LNCaP clone FGC (cell line): ENCODE measurements at places on chromosomes 16 and 17.

GRCh38 chr17:50149417-50150353 is 792 bp downstream of the PPP1R9B start:
- no peak for DNase-seq

GRCh38 chr16:1681032-1681431 is 3.0 kb downstream of the JPT2 start:
- no peak for DNase-seq

- DNase-seq = no peak
These were observed 62.9 kb downstream of the MAP2K6 start for GRCh38 chr17:69477204-69477902.

GRCh38 chr16:65751622-65752521 is 614.6 kb upstream of the CDH5 start:
- no peak for DNase-seq

- no peak for DNase-seq
These were observed 594 bp downstream of the MAPK8IP3 start for GRCh38 chr16:1706386-1707192.

GRCh38 chr17:35878361-35878760 is 1.8 kb downstream of the CCL5 start:
- DNase-seq = no peak

GRCh38 chr16:85724936-85725335 is 26.0 kb downstream of the C16orf74 start:
- no peak for DNase-seq

- no peak for DNase-seq
These were observed 30.7 kb upstream of the SSTR2 start for GRCh38 chr17:73133911-73134649.

GRCh38 chr16:64167936-64168335 is 953.9 kb downstream of the CDH11 start:
- DNase-seq = no peak

DNA sequence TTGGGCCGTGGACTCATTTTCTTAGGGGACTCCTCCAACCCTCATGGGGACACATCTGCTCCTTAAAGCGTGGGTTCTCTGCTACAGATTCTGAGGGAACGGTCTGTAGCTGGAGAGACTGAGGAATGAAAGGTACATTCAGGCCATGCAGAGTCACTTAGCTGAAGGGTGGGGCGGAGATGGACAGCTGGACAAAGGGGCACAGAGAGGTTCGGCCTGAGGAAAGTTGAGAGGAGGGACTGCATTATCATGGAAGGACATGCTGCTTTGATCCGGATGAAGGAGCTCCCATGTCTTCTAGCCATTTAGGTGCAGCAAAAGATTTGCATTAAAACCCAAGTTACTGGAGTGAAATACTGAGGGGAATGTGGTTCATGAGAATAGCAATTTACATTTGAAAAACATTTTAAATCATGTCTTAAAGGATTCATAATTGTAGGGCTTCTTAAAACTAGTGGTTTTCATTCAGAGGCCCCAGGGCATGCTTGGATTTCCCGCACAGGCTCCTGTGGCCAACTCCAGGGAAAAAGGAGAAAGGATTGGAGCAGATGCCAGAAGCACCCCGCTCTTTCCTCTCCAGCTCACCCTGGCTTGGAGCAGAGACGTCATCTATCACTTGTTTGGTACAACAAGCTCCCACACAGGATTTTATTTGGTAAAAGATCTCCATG is 54.2 kb downstream of the CDRT4 start:
- no peak for DNase-seq

- DNase-seq = no peak
These were observed 17.3 kb downstream of the MRPS23 start for GRCh38 chr17:57832314-57833178.

DNA sequence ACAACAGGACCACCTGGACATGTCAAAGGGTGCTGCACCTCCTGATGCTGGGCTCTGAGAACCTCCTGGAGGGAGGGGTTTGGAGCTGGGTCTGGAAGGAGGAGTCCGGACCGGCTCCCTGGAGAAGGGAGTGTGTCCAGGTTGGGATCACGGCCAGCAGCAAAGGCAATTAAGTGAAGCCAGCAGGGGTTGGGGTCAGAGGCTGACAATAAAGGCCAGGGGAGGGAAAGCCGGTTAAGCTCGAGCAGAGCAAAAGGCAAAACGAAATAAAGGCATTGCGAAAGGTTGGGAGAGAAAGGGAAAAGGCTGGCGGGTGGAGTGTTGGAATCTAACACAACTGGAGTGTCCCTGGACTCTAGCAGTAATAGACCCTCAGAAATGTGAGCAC is 992 bp upstream of the CACNG4 start:
- peak; percentile 64 for DNase-seq

DNA sequence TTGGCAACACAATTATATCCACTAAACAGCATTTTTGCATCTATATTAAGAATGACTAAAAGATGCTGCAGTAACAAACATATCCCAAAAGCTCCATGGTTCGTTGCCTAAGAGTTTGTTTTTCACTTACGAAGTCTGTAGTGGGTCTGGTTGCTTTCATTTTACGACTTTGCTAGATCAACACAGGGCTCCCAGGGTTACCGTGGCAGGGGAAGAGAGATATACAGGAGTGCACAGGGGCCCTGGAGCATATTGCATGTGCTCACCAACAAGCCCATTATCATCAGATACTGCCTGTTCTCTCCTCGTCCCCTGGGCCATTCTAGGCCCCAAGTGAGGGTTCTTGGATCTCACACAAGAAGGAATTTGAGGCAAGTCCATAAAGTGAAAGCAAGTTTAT is 3.1 kb upstream of the MMP2 start:
- no peak for DNase-seq

GRCh38 chr17:58534901-58535421 is 20.5 kb upstream of the MTMR4 start:
- DNase-seq = no peak

DNA sequence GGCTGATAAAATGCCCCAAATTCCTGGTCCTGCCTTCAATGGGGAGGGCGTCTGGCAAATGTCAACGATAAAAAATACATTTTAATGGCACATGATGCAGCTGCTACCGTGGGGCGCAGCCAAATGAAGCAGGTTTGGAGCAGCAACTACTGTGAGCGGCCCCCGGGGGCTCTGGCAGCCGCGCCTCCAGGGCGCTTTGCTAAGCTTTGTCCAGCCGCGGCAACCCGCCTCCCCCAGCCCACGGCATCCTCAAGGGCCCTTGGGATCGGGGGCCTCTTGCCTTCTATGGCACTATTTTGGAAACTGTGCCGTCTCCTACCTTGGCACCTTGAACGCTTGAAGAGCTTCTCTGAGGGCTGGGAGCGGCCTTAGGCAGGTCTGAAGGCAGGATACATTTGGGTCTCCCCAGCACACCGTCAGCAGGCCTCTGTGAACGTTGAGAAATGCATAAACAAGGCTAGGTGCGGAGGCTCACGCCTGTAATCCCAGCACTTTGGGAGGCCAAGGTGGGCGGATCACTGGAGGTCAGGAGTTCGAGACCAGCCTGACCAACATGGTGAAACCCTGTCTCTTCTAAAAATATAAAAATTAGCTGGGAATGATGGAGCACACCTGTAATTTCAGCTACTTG is 25.1 kb downstream of the TBX4 start:
- no peak for DNase-seq

DNA sequence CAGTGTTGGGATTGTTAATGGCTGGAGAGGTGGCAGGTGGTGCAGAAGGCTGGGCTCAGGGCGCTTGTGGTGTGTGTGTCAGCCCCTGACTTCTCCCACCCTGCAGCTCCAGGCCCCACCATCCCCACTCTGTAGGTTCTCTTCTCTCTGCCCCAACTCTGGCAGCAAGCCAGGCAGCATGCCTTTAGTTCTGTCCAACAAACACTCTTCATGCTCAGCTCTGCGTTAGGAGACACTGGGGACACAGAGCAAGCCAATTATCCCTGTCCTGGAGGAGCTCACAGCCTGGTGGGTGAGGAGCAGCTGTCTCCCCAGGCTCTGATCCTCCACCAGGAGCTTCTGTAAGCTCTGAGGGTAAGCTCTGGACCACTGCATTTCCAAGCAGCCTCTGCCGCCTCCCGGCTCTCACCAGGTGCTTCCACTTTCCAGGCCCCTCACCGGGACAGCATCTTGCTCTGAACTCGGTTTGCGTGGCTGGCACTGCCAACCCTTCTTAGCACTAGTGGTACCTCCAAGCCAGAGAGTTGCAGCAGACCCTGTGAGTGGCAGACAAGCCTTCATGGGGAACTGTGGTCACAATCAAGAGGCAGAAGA is 34.3 kb upstream of the WSCD1 start:
- no peak for DNase-seq

DNA sequence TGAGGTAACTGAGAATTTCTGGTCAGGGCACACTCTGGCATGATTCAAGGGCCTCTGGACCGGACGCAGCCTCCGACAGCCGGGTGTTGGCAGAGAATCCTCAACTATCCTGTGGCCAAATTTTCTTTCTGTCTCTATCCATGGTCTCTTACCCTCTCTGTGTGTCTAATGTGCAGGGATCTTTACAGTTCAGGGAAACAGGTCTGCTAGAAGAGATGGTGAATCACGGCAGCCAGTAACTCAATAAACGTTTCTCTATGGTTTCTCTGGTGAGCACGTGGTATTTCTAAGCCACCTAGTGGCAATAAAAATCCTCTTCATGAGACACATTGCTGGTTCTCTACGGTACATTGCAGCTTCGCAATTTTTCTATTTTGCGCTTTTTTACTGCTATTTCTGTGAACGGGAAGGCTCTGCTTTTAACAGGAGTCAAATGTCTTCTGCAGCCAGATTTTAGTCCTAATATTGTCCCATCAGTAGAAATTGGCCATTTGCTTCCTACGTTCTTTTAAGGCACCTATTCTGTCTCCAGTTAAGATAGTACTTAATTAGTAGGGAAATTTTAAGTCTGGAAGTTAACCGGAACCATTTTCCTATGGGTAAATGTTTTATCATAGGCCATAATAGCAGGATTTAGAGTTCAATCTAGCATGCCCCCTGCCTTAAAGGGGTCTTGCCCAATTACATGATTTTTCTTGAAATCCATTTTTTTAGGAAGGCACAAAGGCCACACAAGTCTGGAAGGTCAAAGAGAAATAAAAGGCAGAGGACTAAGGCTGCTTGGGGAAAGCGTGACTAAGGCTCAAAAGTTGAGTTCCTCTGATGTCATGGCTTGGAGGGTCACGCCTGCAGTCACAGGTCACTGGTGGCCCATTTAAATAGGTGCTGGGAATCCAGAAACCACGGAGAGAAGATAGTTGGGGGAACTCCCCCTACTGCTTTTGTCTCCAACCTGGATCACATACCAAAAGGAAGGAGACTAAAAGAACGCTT is 31.5 kb downstream of the QPRT start:
- DNase-seq = no peak

DNA sequence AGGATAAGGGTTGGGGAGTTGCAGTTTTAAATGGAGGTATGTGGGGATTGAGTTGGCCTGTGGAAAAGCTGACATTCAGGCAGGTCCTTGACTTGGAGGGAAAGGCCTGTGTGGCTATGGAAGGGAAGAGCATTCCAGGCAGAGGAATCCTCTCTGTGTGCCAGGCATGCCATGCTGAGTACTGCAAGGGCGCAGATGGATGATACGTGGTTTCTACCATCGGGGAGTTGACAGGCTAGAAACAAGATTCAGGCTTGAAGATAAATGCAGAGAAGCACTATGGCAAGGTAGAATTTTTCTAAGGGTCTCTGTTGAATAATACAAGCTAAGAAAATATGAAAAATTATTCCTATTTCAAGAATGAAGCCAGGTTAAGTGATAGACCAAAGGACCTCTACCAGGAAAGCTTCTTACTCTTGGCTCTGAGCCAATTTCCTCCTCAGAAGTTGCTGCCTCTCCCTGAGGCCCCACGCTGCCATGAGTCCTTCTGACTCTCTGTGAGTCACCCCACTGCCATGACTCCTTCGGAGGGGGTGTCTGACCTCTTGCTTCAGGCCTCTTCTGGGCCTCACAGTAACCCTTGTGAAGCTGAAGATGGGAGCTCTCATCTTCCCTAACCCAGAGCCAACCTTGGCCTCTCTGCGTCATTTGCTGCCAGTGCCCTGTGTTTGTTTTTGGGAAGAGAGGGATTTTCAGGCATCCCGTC is 75.8 kb downstream of the WNT3 start:
- no peak for DNase-seq

- no peak for DNase-seq
These were observed 715.7 kb upstream of the SOX9 start for GRCh38 chr17:71405101-71405500.

- DNase-seq = no peak
These were observed 19.5 kb downstream of the MRM3 start for GRCh38 chr17:801660-802059.

DNA sequence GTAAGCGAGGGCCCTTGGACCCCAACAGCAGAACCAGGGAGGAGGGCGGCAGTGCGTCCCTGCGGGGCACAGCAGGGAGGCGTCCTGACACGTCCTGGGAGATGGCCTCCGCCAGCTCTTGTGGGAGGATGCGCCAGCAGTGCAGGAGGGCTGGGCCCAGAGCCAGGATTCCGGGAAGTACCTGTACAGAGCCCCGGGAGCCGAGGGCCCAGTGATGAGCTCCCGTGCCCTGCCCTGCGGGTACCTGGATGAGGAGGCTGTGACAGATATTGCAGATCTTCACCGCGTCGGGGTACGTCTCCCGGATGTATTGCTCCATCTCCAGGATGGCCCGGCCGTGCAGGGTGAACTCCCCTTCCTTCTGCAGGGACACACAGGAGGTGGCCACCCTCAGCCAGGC is 23.1 kb downstream of the KDM8 start:
- DNase-seq = no peak

- DNase-seq = no peak
These were observed 133.6 kb downstream of the BANP start for GRCh38 chr16:88084881-88085280.

GRCh38 chr17:82243648-82244412 is 15.0 kb downstream of the SLC16A3 start:
- no peak for DNase-seq

GRCh38 chr16:88570691-88571092 is 489 bp downstream of the ZC3H18 start:
- no peak for DNase-seq

DNA sequence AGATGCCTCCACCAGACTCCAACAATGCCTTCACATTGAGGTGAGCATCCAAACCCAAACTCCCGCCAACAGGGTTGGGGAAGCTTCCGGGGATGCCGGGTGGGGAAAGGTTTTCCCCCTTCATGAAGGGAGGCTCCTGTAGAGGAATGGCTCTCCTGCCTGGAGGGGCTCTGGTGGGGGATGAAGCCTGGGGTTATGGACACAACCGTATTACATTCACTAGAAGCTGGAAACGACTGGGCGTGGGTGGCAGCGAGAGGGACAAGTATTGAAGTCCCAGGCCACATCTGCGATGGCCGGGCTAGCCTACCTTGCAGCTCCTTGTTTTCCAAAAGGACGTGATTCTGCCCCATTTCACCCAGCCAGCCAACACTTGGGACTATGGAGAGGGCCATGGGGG is 321.1 kb downstream of the C16orf95 start:
- no peak for DNase-seq
